ENCODE measurements at places on chromosomes 3 and 15.

DNA sequence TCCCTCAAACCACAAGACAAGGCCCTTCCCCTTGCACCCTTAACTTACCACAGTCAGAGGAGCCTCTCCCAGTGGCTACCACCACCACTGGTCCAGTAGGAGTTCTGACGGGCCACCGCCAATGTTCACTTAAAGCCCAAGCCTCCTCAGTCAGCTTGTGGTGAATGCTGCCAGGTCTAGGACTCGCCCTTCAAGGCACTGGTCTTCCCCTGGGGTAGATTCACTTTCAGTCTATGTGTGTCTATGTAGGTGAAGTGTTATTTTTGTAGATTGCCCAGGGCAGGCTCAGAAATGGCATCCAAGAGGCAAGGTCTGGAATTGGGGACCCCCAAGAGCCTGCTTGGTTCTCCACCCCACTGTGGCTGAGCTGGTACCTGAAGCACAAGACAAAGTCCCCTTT is 15.4 kb upstream of the CASR start:
- no peak for DNase-seq

DNA sequence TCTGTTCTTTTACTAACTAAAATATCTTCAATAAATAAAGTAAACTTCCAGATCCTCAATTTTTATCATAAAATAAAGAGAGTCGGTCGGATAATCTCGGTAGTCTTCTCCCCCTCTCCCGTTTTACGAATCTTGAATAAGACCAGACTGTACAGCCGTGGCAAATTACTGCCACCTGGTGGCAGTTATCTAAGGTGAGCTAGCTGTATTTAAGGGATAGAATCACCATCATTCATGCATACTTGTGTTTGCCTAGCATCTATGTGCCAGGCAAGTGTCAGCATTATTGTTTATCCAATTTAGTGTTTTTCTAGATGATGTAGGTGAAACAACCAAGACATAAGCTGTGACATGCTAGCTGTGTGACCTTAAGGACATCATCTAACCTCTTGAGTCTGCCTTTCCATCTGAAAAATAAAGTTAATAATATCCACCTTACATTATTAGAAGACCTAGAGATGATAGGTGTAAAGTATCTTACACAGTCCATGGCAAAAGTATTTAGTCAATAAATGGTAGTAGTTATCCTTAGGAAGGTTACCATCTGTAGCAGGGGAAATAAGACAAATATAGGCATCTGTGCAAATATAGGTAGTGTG is 21.3 kb downstream of the DUT start:
- DNase-seq = no peak

GRCh38 chr3:37554364-37554763 is 307.3 kb upstream of the CTDSPL start:
- no peak for DNase-seq

- no peak for DNase-seq
Observed at GRCh38 chr15:75676688-75677464, 29.2 kb downstream of the SNX33 start.

DNA sequence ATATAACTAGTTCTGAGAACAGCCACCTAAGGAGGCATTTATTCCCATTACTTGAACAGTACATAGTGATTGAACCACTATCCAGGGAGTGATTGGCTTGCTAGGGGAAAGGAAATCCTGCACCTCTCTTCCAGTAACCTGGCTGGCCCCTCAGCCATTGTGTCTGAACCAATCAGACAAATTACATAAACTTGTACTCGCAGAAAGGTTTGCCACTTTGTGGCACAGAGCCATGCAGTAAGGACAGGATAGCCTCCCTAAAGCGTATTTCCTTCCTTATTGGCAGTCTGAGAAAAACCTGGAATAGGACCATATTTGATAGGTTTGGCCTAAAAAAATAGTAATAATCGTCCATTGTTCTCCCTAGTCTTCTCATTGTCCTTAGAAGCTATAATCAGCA is 19.0 kb downstream of the CMSS1 start:
- no peak for DNase-seq

DNA sequence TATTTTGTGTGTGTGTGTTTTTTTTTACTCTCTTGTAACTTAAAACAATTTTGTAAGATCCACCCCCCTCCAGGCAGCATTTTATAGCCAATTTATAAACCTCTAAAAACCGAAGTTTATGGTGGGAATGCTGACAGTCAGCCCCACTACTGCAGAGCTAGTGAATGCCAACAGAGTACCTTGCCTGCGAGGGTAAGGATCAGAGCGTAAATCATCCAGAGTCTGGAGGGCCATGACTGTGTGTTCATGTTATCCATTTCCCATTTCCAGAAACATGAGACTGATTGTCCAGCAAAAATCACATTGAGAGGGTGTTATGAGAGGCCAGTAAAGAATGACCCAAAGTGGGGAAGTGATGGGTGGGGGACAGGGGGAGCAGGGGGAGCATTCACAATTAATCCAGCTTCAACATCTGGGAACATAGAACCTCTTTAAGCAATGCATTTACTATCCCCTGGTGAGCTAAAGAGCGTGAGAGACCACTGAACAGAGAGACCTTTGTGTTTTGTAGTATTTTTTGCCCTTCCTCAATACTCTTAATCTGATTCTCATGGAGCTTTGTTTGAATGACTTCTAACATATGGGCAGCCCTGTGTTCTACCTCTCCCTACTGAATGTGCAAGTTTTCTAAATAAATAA is 464.5 kb downstream of the RBMS3 start:
- no peak for DNase-seq

DNA sequence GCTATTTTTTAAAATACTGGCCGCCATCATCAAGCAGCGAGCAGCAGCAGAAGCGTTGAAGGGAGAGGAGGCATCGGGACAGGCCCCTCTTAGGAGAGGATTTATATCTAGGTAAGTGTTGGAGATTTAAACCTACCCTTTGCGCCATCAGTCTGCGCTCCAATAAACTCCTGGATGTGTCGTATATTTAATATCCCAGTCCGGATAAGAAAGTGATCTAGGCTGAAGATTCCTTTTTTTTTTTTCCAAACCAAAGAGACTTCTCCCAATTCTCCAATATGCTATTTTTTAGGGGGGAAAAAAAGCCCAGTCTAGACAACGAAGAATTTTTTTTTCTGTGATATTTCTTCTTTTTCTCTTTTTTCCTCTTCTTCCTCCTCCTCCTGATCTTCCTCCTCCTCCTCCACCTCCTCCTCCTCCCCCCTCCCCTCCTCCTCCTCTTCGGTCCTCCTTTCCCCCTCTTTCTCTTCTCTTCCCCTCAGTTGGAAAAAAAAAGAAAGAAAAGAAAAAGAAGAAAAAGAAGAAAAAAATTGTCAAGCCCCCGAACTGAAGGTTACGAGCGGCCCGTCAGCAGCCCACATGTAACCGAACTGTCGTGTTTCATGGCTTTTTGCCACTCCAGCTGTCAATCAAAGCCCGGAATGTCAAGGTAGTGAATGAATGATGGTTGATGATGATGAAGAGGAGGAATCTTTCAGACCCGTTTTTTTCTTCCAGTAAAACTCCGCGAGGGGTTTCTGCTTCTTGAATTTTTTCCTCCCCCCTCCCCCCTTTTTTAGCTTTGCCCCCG is 835 bp downstream of the MEIS2 start:
- no peak for DNase-seq

- no peak for DNase-seq
Observed at GRCh38 chr15:50633653-50634052, 52.9 kb downstream of the TRPM7 start.

GRCh38 chr3:172354931-172355499 is 93.2 kb downstream of the GHSR start:
- no peak for DNase-seq

DNA sequence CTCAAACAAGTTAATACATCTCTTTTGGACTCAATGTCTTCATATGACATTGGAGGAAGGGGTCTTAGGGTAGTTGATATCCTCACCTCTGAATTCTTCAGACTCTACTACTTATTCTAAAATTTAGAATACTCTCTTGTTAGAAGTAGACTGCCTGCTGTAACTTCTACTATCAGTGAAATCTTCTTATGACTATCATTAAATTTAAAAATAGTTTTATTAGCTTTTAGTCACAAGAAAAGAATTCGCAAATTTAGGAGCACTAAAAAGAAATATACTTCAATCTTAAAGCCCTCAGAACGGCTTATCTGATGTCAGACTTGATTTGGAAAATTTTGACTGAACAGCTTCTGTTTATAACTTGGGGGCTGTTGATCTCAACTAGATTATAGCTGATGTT is 67.1 kb upstream of the TTC14 start:
- DNase-seq = no peak

DNA sequence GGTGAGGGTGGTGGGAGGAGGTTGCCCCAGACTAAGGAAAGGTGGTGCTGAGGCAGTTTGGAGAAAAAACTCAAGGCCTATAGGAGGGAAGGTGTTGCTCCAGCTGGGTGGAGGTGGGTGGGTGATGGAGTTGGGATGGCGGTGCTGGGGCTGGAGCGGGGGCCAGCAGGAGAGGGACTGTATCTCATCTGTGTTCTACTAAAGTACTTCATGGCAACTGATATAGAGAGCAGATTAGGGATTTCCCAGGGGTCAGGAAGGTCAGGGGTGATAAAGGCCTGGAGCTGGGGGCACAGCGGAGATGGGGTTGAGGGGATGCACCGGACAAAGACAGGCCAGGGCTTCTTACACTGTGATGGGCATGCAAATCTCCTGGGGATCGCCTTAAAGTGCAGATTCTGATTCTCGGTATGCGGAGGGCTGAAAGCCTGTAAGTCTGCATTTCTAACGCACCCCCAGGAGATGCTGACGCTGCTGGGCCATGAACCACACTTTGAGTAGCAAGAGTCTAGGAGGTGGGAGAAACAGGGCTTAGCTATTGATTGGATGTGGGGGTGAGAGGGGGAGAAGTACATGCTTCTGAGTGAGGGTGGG is 4.2 kb downstream of the KLHL40 start:
- no peak for DNase-seq

GRCh38 chr3:41682996-41683395 is 278.9 kb downstream of the ULK4 start:
- no peak for DNase-seq

DNA sequence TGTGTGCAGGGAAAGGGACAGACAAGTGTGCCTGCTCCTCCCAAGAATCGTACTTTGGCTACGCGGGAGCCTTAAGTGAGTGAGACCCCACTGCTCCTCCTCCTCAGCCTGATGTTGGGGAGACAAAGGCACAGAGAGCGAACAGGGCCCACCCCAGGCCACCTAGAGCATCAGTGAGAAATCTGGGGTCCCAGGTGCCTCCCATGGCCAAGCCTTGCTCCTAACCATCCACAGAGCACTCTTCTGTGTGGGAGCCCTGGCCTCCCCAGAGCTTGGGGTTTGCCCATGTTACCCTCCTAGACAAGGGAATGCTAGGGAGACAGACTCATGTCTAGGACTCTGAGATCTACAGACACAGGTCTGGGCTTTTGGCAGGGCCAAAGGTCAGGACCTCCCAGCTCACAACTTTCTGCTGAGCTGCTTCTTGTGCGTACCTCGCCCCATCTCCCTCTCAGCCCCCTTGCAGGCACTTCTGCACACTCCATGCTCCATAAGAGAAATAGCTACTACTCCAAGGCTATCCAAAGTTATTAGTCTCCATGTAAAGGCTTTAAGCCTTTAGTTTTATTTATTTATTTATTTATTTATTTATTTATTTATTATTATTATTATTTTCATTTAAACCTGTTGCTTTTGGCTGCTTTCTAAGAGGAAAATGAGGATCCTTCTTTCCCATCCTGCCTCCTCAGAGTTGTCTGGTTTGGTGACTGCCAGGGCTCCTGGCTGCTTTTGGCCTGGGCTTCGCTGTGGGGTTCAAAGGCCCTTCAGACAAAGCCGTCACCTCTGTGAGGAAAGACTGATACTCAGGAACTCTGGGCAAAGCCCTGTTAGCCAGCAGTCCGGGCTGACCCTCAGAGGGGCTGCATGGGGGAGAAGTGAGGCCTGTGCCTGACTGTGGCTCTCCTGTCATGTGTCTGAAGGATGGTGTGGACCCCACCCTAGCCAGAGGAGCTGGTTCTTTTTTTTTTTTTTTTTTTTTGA is 32.8 kb upstream of the TOPBP1 start:
- no peak for DNase-seq

GRCh38 chr15:51132384-51133139 is 37.9 kb upstream of the TNFAIP8L3 start:
- DNase-seq = no peak
